ENCODE measurements at places on chromosomes 4 and X.
A peak's percentile ranks its signal among the peaks of the same experiment; 100 is the strongest.

GRCh38 chr4:124946696-124947095, 234.2 kb upstream of the ANKRD50 start:
- DNase-seq, result no peak

GRCh38 chrX:35380808-35381700, 417.1 kb upstream of the MAGEB16 start:
- no peak for DNase-seq

DNA sequence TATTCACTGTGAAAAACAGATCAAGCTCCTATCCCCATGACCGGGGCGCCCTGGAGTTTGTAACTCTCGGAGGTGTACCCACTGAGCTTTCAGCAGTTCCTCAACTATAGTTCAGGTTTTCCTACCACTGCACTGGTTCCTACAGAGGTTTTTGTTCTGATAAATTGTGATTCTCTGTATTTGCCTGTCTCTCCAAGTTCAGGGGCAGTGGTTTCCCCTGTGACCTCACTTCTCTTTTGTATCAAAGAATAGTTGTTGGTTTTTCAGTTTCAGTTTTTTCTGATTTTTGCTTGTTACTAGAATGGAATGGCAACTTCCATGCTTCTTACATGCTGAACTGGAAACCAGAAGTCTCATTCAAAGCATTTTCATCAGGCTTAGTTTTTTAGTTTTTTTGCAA, 56.8 kb upstream of the PLS3 start:
- no peak for DNase-seq

DNA sequence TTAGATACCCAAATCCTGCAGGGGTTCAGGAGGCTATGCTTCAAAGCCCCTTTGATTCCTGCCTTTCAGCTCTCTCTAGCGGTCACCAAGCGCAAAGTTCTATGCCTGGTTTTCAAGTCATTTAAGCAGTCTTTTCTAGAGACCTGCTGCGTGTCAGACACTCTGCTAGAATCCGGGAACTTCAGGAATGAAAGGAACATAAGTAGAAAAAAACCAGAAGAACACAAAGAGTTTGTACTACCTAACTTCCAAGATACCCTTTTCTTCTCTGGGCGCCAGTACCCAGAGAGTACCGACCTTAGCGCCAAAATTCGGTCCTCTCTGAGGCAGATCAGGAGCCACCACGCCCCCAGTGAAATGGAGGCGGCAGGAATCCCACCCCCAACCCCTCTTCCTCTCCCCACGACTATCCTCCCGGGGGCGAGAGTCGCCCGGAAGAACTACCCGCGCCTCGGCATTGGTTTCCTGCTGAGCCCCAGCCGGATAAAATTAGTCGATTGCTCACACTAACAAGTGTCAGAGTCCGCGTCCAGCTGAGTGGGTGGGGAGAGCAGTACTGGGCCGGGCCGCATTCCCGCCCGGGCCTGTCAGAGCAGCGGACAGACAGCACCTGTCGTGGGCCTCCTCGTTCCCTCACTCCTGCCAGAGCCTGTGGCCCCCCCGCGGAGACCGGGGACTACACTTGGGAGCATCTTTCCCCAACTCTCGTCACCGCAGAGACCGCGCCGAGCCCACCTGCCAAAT, 78.8 kb downstream of the RLIM start:
- no peak for DNase-seq

- DNase-seq, result no peak
These were observed 10.7 kb downstream of the SEPTIN6 start for GRCh38 chrX:119682019-119682989.

DNA sequence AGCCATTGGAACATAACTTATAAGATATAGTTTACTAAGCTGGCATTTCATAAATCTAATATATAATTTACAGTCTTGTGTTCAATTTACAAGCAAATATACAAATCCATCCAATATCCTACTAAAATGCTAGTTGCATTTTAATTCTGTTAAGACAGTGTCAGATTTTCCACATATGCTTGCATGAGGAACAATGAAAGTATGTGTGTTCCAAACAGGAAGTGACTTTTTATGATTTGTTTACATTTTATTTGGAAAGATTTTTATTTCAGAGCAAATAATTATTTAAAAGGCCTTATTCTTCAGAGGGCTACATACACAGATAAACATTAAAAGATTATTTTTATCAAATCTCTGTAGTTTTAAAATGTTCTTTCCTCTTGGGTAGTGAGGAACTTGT, 130.1 kb downstream of the KLHL34 start:
- no peak for DNase-seq

DNA sequence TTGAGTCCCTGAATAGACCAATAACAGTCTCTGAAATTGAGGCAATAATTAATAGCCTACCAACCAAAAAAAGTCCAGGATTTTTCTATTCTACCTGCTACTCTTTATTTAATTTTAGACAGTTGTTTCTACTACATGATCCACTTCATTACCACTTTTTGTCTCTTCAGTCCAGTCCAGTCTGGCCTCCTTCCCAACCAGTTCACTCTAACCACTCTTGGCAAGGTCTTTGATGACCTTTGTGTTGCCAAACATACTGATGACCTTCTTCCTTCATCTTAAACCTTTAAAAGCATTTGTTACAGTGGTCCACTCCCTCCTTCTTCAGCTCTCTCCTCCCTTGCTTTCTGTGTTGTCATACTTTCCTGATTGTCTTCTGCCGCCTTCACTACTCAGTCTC, 12.8 kb upstream of the UBQLN2 start:
- DNase-seq, result no peak

DNA sequence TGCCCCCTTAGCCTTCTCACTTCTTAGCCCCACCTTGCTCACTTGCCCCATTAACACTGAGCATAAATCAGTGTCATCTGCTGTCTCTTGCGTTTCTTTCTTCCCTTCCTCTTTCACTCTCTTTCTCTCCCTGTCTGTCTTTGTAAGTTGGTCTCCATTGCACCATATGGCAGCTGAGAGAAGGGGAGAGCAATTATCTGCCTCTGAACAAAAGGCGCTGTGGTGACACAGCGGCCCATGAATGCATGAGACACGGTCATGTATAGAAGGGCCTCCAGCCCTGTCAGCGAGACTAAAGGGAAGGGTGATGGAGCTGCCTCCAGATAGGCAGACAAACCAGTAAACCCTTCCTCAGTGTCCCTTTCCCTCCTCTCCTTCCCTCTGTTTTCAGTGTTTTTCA, 88.8 kb upstream of the PCDH18 start:
- DNase-seq, result no peak

DNA sequence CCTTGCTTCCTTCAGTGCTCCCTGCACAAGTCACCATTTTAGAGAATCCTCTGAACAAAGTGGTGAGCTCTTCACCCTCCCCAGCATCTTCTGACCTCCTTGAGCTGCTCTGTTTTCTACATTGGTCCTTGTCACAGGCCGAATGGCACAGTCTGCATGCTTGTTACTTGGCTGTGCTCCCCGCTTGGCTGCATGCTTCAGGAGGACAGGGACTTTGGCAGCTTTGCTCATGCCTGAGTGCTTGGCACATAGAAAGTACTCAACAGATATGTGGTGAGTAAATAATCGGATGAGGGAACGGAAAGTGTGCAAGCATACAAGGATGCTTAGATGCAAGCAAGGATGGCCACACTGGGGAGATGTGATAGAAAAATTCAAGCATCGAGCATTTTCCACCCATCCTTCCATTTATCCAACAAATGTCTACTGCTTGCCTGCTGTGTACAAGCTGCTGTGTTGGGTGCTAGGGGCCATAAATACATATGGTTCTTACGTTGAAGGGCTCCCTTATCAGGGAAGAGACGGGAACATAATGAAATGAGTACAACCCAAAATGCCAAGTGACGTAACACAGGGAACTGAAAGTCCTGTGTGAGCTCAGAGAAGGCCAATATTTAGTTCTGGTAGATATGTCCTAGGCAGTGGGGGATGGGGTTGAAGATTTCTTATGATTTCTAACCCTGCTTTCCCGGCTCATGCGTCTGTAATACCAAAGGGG, 31.2 kb downstream of the SLC2A9 start:
- no peak for DNase-seq

DNA sequence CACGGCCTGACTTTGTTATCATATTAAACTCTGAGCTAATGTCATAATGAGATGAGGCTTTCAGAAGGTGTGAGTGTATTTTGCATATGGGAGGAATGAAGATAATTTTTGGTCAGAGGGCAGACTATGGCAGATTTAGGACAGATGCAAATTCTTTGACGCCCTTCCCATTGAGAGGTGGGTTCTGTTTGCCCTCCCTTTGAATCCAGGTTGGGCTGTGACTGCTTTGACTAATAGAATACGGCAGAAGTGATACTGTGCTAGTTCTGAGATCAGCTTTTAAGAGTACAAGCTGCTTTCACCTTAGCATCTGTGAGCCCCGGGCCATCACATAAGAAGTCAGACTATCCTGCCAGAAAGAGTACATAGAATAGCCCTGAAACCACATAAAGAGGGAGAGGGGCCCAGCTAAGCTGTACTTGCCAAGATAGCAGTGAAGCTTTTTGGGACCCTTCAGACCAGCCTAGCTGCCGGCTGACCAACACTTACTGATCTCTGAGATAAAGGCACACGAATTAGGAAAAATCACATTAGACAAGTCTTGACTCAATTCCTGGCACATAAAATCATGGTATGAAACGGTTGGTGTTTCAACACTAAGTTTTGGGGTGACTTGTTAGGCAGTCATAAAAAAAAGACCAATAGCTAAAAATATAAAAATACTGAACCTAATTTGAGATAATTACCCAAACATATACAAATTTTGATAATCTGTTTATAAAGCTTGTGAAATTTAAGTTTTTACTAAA, 166.7 kb upstream of the SH3RF1 start:
- no peak for DNase-seq

GRCh38 chrX:97332963-97333362, 449.3 kb downstream of the RPA4 start:
- no peak for DNase-seq

DNA sequence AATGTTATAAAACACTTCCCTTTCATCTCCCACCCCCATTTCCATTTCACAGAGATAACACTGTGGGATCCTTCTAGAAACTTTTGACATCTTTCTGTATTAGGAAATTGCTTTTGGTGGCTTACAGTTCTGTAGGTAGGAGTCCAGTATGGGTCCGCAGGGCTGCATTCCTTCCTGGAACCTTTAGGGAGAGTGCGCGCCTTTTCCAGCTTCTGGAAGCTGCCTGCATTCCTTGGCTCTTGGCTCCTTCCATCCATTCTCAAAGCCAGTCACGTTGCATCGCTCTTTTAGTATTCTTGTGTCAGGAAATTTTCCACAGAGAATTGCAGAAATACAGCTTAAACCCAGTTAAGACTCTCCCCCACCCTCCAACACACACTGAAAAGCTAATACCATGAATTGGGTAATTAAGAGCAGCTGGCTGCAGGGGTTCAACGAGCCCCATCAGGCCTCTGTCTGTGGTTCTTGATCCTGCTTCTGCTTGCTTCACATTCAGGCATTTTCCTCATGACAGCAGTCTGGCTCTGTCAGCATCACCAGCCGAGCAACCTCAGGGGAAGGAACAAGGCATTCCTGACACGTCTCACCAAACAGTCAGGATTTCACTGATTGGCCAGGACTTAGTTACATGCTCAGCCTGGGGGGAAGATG, 48.8 kb downstream of the SEPTIN11 start:
- DNase-seq, result no peak

GRCh38 chr4:16513876-16514275, 287.6 kb upstream of the TAPT1 start:
- DNase-seq, result no peak

GRCh38 chr4:139453041-139453370, 915 bp upstream of the RAB33B start:
- DNase-seq, result peak; percentile 31

GRCh38 chr4:125666635-125667034, 351.9 kb downstream of the FAT4 start:
- DNase-seq, result no peak

DNA sequence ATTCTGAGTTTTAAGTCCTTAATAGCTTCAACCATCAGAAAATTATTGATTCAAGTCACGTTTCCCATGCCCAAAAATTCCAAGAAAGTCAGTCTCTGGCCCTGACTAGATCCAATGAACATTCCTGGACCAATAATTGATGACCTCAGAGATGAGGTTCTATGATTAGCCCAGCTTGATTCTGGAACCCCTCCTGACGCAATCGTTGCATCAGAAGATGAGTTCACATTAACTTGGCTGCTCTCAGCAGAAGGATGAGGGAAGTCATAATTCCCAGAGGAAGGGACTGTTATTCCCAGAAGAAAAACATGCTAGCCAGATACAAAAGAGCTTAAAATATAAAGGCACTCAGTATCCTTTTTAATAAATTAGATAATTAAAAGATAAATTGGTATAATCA, 34.3 kb upstream of the CPEB2 start:
- no peak for DNase-seq

GRCh38 chr4:150583287-150584110, 1.5 kb downstream of the MAB21L2 start:
- DNase-seq, result no peak

GRCh38 chr4:140277576-140277975, 95.9 kb upstream of the SCOC start:
- DNase-seq, result no peak

DNA sequence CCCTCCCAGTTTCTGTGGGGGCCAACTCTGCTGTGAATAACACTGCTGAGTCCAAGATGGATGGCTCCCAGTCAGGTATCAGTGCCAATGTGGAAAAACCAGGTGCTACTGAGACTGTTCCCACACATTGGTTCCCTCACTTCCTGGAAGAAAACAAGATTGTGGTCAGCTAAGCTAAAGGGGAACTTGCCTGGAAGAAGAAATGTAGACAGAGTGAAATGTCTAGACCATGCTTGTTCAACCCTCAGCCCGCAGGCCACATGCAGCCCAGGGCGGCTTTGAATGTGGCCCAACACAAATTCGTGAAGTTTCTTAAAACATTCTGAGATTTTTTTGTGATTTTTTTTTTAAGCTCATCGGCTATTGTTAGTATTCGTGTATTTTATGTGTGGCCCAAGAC, 28.6 kb upstream of the UTP14A start:
- no peak for DNase-seq

DNA sequence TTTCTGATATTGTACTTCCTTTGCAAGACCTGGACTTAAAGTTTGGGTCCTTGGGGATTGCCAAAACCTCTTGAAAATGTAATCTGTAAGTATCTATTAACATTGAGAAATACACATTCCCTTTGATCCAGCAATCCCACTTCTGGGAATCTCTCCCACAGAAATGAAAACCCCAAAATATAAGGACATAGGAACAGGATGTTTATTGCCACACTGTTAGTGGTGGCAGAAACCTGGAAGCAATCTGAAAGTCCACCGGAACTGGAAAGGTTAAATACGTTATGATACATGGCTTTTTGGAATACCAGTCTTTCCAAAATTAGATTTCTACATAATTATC, 71.2 kb upstream of the STX18 start:
- DNase-seq, result no peak

- DNase-seq, result no peak
These were observed 13.3 kb downstream of the SGMS2 start for GRCh38 chr4:107837776-107838618.

DNA sequence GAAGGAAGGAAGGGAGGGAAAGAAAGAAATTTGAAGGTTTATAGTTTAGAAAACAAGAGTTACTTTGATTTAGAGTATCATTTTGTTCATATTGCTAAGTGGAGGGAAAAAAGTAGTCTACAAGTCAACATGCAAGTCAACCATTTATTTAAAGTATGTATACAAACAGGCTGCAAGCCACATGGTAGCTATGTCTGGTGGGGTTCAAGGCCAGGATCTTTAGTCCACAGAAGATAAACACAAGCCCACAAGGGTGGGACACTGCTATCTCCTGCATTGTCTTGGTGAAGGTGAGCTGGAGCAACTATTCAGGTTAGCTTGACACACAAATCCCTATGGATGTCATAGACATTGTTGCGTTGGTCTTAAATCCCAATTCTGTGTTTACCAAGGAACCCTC, 71.4 kb downstream of the ABCG2 start:
- DNase-seq, result no peak

GRCh38 chrX:68894513-68895340, 65.9 kb downstream of the EFNB1 start:
- no peak for DNase-seq

GRCh38 chrX:10508891-10509290, 111.5 kb downstream of the MID1 start:
- DNase-seq, result no peak
